Frontal cortex (tissue), 4 donors: ENCODE measurements at places on chromosomes 7 and 10. TPM values are rescaled to one million over a fixed set of nuclear protein-coding genes. Genes with fewer than 3 reads are reported as not detected.

The PYROXD2 gene
- 2.4 TPM for total RNA-seq

The MGMT gene
- 5.7 TPM for total RNA-seq

The TFPI2 gene
- 0.41 TPM for total RNA-seq

The ITPRID1 gene
- total RNA-seq, result 1.2 TPM

The GIMAP5 gene
- 3.7 TPM for total RNA-seq

The CRHR2 gene
- total RNA-seq, result 0.41 TPM

The NKX2-3 gene
- total RNA-seq, result under 0.01 TPM

The CYP2C8 gene
- 1.2 TPM for total RNA-seq

The GNAI1 gene
- 152 TPM for total RNA-seq

The MOGAT3 gene
- total RNA-seq, result not detected

The TMEM270 gene
- total RNA-seq, result not detected

The LDB1 gene
- 94.2 TPM for total RNA-seq

The ZNF22 gene
- 46.9 TPM for total RNA-seq

The GPC2 gene
- total RNA-seq, result 75.0 TPM

The JAKMIP3 gene
- 4.1 TPM for total RNA-seq

The CDK5 gene
- 47.7 TPM for total RNA-seq

The ETV1 gene
- total RNA-seq, result 43.2 TPM

The INA gene
- total RNA-seq, result 138 TPM

The GIMAP1 gene
- total RNA-seq, result 0.82 TPM

The NUDCD3 gene
- total RNA-seq, result 110 TPM

The GLI3 gene
- 2.4 TPM for total RNA-seq

The ERV3-1 gene
- 14.3 TPM for total RNA-seq

The SPDYE2 gene
- total RNA-seq, result not detected

The CYP2C19 gene
- 0.41 TPM for total RNA-seq

The CUEDC2 gene
- 53.0 TPM for total RNA-seq

The TET1 gene
- total RNA-seq, result 39.9 TPM

The SUFU gene
- 2.9 TPM for total RNA-seq

The NPM3 gene
- total RNA-seq, result 53.4 TPM
